ENCODE measurements at places on chromosomes 12 and 14.

GRCh38 chr14:63656194-63656593, 14.5 kb upstream of the WDR89 start:
- no peak for DNase-seq

- no peak for DNase-seq
These were observed 3.8 kb downstream of the KRT73 start for GRCh38 chr12:52614381-52615207.

- DNase-seq = no peak
These were observed 52.1 kb downstream of the STON2 start for GRCh38 chr14:81348061-81348460.

DNA sequence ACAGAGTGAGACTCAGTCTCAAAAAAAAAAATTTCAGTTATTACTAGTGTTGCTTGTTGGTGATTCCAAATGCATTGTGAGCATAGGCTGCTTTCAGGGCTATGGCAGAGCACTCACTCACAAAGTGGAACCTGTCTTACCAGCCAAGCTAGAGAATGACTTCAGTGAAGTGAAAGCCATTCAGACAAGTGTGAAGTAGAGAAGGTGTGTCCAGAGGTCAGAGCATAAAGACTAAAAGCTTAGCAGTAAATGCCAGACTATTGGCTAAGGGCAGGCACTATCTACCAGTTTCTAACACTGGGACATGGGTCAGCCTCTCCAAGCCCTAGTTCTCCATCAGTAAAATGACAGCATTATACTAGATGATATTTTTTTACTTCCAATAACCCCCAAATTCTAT, 12.7 kb downstream of the PPP1R36 start:
- no peak for DNase-seq

- DNase-seq = no peak
These were observed 225.0 kb downstream of the SLC25A21 start for GRCh38 chr14:36947362-36947761.

DNA sequence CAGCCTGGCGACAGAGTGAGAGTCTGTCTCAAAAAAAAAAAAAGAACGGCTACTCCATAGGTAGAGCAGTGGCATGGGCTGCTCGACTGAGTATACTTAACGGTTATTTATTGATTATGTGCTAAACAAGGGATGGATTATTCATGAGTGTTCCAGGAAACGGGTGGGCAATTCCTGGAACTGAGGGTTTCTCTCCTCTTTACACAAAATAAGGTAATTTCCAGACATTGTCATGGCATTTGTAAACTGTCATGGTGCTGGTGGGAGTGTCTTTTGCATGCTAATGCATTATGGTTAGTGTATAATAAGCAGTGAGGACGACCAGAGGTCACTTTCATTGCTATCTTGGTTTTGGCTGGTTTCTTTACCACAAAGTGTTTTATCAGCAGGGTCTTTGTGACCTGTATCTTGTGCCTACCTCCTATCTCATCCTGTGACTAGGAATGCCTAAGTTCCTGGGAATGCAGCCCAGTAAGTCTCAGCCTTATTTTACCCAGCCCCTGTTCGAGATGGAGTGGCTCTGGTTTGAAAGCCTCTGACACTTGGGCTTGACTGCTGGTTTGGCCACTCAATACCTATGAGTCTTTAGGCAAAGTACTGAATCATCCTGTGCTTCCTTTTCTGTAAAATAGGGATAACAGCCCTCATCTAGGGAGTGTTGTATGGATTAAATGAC, 3.2 kb downstream of the DGLUCY start:
- no peak for DNase-seq

GRCh38 chr14:50961605-50962221, 17.4 kb upstream of the PYGL start:
- DNase-seq = no peak

- no peak for DNase-seq
These were observed 54.4 kb downstream of the ANAPC7 start for GRCh38 chr12:110349096-110349495.

DNA sequence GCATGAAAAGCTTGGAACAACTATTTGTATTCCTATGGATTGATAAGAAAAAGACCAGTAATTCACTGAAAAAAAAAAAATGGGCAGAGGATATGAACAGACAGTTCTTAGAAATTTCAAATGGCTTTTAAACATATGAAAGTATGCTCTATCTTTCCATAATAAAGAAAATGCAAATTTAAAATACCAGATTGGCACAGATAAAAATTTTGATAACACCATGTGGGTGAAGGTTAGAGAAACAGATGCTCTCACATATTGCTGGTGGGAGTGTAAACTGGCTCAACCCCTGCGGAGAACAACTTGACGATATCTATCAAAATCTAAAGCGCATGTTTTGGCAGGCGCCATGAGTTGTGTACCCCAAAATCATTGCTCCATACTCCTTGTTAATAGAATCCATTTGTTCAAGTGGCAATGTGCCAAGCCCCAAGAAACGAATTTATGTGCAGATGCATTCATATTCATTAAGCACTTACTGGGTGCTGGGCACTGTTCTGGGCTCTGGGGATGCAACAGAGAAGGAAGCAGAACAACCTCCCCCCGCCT, 29.5 kb upstream of the TMPO start:
- no peak for DNase-seq

DNA sequence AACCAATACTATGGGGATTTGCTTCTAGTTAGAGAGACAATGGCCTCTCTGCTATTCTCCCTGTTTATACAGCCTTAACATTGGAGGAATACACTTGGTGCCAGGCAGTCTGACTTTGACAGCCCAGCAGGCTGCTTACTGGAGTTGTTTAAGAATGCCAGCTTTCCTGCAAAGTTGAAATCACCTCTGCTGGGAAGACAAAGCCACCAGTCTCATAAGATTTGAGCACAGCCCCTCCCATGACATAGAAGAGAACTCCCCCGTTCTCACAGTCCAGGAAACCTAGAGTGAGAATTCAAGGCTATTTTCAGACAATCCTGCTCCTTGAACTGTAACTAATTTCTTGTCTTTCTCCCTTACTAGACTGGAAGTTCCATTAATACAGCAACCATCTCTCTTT, 21.1 kb upstream of the CATSPERB start:
- DNase-seq = no peak

GRCh38 chr14:71415404-71415690, 508.1 kb downstream of the PCNX1 start:
- no peak for DNase-seq

GRCh38 chr14:100100032-100100703, 34.9 kb downstream of the EVL start:
- no peak for DNase-seq

GRCh38 chr12:56979628-56980027, 22.2 kb upstream of the RDH16 start:
- DNase-seq = no peak

DNA sequence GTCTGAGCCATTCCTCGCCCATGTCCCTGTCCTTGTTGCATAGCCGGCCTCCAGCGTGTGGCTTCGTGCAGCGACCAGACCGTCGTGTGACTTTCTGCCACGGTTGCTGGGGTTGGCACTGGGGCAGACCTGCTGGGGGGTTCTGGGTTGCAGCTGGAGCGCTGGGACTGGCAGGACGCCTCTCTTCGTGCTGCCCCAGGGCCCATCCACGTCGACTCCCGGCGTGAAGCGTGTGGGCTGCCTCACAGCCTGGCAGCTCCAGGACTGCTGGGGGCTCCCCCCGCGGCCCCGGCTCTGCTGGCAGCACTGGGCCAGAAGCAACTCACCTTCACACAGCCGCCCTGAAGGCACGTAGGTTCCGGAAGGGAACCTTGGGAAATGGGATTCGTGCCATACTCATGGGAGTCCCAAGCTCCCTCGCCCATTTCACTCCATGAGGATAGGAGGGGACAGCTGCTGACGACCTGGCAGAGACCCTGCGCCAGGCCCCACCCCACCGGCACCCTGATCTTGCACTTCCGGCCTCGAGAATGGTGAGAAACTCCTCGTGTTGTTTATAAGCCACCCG, 51.9 kb downstream of the GALNT9 start:
- no peak for DNase-seq

- DNase-seq = no peak
These were observed 498.2 kb downstream of the GLT1D1 start for GRCh38 chr12:129351481-129351880.

GRCh38 chr12:3222979-3223378, 145.8 kb downstream of the TSPAN9 start:
- DNase-seq = no peak

DNA sequence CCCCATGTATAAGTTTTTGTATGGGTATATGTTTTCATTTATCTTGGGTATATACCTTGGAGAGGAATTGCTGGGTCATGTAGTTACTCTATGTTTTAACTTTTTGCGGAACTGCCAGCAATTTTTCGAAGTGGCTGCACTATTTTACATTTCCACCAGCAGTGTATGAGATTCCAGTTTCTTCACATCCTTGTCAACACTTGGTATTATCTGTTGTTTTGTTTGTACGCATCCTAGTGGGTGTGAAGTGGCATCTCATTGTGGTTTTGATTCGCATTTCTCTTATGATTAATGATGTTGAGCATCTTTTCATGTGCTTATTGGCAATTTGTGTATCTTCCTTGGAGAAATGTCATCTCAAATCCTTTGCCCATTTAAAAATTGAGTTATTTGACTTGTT, 6.9 kb downstream of the ANKRD13A start:
- no peak for DNase-seq
